ENCODE measurements at places on chromosomes 2 and 18.

GRCh38 chr18:23136326-23137096, 1.2 kb downstream of the CABLES1 start:
- DNase-seq, result peak; percentile 20

- DNase-seq, result peak; percentile 26
Observed at GRCh38 chr18:36688020-36688965, 140.5 kb downstream of the TPGS2 start.

- no peak for DNase-seq
Observed at GRCh38 chr2:114082731-114083433, 193.0 kb downstream of the ACTR3 start.

DNA sequence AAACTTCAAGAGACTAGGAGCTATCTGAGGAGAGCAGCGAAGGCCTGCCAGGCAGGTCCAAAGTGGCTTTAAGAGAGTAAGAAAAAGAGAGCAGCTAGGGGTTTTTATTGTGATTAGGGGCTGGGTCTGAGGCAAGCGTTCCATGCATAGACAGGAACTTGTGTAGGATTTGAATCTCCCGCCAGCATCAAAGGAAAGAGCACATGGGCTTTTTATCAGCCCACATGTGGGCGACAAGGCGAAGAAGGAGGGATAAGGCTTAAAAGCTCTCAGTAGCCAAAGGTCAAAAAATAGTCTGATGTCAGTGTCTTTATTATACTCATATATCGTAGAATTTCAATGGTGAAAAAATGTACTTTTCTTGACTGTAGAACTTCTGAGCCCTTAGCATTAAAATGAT, 178.5 kb upstream of the TMEFF2 start:
- DNase-seq, result no peak

DNA sequence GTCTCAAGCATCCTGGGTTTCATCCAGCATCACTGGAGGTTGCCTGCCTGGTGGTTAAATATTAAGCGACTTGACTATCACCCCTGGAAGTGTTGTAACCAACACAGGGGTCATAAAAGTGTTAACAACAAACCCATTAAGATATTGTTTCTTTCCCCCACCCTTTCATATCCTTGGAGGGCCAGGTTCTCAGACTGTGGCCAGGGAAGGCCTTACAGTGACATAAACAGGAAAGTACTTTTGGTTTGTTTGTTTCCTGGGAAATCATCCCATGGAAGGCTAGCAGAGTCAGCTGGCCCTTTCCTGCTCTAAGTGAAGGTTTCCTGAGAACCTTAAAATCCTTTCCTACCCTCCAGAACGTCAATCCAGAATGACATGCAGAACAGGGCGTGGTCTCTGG, 160.9 kb downstream of the CLIP4 start:
- no peak for DNase-seq

DNA sequence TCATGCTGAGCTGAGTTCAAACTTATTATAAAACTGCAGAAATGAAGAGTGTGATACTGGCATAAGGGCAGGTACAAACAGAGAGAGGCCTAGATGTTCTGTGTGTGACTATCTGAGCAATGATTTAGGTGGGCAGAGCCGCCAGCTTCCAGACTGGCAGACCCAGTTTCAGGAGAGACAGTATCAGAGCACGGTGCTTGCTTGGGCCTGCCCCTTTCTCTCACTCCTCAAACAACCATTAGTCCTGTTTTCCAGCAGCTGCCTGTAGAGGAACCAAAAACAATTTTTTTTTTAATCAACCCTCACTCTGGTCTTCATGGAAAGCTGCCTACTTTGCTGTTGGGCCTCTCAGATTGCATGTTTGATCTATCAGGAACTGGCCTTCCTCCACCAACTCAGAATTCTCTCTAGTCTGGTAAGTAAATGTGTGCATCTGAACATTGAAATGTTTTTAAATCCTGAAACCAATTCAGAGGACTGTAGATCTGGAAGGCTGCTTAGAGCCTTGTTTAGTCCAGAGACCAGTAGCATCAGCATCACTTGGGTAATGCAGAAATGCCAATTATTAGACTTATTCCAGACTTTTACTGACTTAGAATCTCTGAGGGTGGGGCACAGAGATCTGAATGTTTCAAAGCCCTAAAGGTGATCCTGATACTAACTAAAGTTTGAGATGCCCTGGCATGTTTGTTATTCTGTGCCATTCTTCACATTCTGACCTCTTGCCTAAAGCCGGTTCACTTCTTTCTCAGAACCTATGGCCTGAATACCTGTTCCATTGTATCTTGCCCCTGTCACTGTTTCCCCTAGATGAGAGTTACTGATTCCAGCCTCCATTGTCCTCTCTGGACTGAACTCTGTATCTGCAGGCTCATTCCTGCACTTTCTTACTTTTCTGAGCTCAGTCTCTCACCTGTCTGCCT, 24.8 kb upstream of the CRIM1 start:
- no peak for DNase-seq

GRCh38 chr18:7601246-7601615, 34.1 kb downstream of the PTPRM start:
- DNase-seq, result no peak

GRCh38 chr2:33316328-33316727, 160.1 kb upstream of the RASGRP3 start:
- no peak for DNase-seq

GRCh38 chr18:68234676-68235075, 480.2 kb downstream of the TMX3 start:
- no peak for DNase-seq

GRCh38 chr2:47345590-47345924, 57.4 kb upstream of the MSH2 start:
- DNase-seq, result no peak

- peak; percentile 21 for DNase-seq
Observed at GRCh38 chr2:132374551-132374950, 42.1 kb upstream of the GPR39 start.

All from inflammatory macrophage (primary cell).